ENCODE measurements at places on chromosomes 7 and 10.
A peak's percentile ranks its signal among the peaks of the same experiment; 100 is the strongest.

DNA sequence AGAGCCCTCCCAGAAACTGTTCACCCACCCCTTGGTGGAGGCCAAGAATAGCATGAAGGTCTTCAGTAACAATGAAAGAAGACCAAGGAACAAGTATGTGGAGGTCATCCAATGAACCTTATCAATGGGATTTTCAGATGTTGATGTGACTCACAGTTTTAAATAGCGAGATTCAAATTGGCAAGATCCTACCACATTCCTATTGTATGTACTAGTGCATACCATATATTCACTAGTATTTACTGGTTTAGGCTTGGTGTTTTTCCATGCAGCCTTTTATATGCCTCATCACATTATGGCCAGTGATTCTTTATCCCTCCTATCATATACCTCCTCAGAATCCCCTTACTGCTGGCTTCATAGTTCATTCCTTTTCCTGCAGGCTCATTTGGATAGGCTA, 54.4 kb downstream of the ITGB8 start:
- no peak for DNase-seq

DNA sequence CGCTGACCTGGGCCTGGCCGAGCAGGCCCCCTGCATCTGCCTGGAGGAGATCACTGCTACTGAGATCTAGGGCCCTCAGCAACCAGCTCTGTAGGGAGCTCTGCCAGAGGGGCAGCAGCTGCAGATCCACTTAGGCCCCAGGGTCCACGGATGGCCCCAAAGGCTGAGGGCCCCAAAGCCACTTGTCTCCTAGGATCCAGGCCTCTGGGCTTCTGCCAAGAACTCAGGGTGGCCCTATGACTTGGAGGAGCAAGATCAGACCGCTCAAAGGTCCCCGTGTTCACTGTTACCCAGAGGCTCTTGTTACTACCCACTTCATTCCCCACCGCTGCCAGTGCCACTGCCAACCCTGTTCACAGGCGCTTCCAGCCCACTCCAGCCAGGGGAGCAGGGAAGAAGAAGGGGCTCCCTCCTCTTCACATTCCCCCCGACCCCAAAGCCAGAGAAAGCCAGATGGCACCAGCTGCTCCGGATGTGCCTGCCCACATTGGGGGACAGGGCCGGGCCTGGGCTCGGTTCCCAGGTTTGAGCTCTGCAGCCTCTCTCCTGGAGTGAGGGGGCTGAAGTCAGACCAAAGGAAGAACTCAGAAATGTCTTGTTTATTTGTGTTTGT, 7.6 kb downstream of the LZTS2 start:
- no peak for DNase-seq

GRCh38 chr7:105050493-105050892, 36.5 kb downstream of the KMT2E start:
- DNase-seq: no peak

GRCh38 chr10:122468926-122469781, 7.8 kb downstream of the HTRA1 start:
- DNase-seq: no peak

DNA sequence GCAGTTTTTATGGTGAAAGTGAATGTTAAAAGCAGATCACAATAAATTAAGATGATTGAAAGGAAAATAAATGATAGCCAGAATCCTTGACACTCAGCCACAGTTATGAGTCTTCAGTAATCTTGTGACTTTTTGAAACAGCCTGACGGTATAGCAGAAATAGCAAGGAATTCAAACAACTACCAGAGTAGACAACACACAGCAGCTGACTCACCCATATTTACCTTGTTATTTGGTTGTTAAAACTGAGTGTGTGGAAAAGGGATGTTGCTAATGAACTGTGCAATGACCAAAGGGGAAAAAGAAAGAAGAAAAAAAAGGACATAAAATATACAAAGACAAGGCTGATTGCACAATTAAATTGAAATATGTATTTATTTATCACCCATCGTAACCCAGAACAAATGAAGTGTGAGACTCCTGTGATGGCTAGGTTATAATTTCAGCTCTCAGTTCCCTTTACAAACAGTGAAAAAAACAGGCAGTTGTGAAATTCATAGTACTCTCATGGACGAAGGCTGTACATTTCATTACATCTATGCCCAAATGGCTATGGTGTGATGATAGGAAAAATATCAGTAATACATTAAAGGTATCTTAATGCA, 1023.0 kb upstream of the SORCS1 start:
- DNase-seq: no peak

DNA sequence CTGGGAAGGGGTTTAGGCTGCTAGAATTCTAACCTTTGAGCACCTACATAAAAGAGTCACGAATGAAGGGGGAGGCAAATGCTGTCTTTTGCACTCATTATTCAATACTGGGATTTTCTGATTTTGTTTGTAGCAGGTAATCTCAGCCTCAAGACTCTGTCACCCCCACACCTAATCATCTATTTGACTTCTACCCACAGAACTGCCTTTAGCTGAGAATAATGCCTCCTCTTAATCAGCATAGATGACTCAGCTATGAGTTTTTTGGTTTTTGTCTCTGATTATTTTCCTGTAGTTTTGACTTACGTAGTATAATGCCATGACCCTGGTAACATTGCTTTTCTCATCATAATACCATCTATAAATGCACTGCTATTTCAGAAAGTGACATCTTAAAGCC, 42.7 kb upstream of the CACNB2 start:
- no peak for DNase-seq

GRCh38 chr10:113274176-113274829, 278.6 kb upstream of the HABP2 start:
- no peak for DNase-seq

DNA sequence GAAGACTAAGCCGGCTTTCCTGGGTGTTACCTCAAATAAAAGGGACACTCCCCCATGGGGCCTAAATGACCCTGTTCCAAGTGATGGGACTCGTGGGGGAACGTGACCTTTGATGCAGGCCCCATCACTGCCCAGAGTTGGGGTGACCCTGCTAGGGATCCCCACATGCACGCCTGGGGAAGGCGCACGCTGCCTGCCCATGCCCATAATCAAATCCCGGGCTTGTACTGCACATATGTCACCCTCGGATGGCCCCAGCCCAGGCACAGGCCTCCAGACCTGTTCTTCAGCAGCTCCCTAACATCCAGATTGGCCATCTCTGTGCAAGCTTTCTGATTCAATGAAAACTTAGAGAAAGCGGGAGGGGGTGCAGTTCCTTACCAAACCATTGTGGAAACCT, 14.7 kb downstream of the EBF3 start:
- DNase-seq: no peak

DNA sequence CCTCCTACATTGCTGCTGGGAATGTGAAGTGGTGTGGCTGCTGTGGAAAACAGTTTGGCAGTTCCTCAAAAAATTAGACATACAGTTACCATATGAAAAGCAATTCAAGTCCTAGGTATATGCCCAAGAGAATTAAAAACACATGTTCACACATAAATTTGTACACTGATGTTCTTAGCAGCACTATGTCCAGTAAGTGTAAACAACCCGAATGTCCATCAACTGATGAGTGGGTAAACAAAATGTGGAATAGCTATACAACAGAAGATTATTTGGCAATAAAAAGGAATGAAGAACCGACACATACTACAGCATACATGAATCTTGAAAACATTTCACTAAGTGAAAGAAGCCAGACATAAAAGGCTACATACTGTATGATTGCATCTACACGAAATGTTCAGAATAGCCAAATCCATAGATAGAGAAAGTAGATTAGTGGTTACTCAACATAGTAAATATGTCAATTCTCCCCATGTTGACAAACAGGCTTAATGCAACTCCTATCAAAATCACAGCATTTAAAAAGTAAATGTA, 17.2 kb downstream of the CEP41 start:
- no peak for DNase-seq

DNA sequence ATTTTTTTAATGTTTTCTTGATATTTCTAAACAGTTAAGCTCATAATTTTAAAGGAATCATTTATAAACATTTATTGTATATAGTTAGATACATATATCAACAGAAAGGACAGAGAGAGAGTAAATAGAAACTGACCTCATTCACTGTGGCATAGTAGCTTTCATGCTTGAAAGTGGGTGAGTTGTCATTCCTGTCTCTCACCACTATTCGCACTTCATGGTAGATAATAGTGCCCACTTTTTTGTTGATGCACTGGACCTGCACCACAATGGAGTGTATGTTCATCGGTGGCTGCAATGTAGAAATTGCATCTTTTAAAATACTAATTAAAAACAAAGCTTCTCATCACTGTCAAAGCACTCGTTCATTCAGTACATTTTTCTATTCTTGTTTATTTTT, 432.0 kb downstream of the PCDH15 start:
- peak; percentile 8 for DNase-seq

GRCh38 chr10:8435186-8436055, 380.9 kb downstream of the GATA3 start:
- no peak for DNase-seq

GRCh38 chr10:93821051-93821772, 63.5 kb downstream of the LGI1 start:
- DNase-seq: peak; percentile 49

DNA sequence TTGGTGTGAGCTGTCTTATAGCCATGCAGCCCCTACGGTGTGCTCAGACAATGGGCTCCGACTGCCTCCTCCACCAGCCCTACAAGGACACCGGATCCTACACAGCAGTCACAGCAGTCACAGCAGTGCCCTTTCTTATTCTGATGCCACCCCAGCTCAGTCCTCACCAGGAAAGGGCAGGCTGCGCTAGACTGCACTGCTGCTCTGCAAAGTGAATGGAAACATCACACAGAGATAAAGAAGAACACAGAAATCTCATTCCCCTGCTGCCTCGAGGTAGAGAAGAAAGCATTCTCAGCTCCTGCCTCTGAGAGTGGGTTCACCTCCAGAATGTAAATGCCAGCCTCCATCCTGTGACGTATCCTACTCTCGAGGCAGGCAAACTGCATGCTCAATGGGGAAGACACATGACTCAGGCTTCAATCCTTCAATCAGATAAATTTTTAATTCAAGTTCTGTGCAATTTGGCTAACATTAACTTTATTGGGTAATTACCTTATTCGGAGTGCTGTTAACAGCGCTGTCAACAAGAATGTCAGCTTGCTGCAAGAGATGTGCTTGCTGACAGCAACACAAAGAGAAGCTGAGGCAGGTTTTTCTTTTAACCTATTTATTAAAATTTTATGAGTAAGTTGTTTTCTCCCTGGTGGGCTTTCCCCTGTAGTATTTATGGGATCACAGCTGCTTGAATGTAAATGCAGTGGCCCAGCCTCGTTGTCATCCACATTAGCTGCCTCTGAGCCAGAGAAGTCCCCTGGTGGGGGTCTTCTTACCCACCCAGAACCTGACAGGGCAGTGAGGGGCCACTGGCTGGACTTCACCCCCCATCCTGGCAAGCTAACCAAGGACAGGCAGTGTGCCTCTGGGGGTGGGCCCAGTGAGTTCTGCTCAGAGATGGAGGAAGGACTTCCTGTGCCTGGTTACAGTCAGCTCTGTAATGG, 241.3 kb upstream of the KMT2E start:
- no peak for DNase-seq

GRCh38 chr7:130037703-130038102, 13.5 kb downstream of the ZC3HC1 start:
- DNase-seq: peak; percentile 55

DNA sequence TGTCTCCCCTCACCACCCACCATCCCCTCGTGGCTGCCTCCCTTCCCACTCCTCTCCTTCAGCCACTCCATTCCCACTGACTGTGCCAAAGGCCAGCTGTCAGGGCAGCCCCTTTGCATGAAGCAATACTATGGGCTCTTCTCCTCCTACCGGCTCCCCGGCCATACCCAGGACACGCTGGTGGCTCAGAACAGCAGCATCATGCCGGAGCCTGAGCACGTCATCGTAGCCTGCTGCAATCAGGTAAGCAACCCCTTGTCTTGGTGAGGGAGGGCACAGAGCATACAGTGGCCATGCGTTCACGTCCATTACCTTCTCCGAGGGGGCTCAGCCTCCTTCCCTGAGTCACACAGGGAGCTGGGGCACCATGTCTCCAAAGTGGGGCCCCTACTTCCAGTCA, 11.6 kb downstream of the CHAT start:
- DNase-seq: no peak

DNA sequence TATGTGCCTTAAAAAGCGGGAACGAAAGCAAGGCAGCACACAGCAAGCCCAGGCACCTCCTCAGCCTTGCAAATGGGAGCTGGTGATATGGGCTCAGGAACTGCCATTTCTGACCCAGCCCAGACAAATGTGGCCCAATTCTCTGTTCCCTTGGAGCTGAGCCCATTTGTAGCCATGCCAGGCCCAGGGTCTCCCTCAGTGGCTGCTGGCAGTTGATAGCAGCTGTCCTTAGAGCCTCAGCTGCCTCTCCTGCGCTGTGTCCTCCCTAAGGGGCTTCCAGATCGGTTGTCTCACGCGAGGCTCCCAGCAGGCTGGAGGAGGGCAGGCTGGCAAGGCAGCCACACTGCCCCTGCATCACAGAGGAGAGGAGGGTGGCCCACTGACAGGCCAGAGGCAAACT, 275.8 kb downstream of the KCNMA1 start:
- no peak for DNase-seq

DNA sequence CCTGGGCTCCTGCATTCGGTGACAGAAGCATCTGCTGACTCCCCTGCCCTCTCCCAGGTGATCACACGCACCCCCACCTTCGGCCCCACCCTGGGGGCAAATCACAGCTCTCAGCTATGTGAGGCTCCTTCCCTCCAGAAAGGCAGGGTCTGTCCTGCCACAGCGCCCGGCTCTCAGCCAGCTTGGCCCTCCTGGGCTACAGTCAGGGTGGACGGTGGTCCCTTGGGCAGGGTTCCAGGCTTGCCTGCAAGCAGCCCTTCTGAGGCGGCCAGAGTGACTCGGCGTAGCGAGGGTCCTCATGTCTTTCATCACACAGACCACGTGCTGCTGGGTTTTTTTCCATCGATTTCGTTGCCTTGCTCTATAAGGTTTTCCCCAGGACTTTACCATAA, 53.6 kb upstream of the EBF3 start:
- no peak for DNase-seq

GRCh38 chr7:107173691-107174406, 5.0 kb downstream of the HBP1 start:
- peak; percentile 37 for DNase-seq

GRCh38 chr7:139799586-139799985, 21.8 kb upstream of the HIPK2 start:
- DNase-seq: no peak

GRCh38 chr10:74153123-74153522, 2.1 kb downstream of the ADK start:
- DNase-seq: peak; percentile 7

DNA sequence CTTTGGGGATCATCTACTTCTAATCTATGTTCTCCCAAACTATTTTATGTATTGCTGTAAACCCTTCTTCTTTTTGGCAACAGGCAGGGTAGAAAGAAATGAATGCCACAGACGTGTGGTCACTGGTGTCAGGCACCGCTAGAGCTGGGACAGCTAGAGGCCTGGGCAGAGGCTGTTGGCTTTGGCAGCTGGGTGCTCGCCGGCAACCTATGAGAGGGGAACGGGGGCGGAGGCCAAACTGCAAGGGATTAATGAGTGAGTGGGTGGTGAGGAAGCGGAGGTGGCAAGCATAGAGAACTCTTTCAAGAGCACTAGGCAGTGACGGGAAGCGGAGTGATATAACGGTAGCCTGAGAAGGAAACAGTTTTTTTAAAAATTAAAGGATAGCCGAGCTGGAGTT, 78.5 kb downstream of the CREB5 start:
- DNase-seq: no peak

GRCh38 chr7:36459236-36459960, 69.7 kb downstream of the ANLN start:
- DNase-seq: no peak
